ENCODE measurements at places on chromosomes 13 and 19.

- no peak for DNase-seq
Measured at GRCh38 chr19:56120002-56120370, 1.1 kb downstream of the ZNF787 start.

DNA sequence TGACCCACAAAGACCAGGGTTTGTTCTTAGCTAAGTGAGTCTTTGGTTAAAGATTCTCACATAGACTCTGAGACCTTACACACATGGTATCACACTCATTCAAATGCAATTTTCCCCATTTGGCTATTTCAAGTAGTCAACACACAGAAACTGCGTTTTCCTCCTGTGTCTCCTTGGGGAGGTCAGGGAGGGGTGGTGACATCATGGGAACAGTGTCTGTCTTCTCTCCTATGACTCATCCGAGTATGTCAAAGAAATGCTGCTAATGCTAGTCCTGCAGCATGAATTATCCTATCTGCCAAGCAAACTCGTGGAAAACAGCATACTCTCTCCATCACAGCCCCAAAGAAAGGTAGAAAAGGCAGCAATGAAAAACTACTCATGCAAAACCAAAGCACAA, 100.2 kb downstream of the ENOX1 start:
- no peak for DNase-seq

GRCh38 chr19:9205501-9206113, 13.8 kb downstream of the OR7D4 start:
- peak; percentile 53 for DNase-seq

DNA sequence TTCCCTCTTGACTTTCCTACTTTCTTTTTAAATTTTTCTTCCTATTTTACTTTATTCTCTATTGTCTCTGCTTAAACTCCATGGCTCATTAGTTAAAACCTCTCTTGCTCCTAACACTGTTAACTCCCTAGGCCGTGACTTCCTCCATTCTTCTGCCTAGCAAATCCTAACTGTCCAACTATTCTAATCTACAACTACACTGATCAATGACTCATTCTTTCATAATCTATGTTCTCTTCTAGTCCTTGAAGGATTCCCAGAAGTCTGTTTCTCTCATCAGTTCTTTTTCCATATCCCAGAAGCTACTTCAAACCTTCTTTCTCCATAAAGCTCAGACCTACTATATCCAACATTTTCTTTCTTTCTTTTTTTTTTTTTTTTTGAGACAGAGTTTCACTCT, 66.9 kb downstream of the MICU2 start:
- no peak for DNase-seq

GRCh38 chr19:45217193-45217956, 27.8 kb downstream of the EXOC3L2 start:
- DNase-seq, result no peak

- peak; percentile 21 for DNase-seq
Measured at GRCh38 chr19:42076380-42076944, 496 bp downstream of the ZNF574 start.

DNA sequence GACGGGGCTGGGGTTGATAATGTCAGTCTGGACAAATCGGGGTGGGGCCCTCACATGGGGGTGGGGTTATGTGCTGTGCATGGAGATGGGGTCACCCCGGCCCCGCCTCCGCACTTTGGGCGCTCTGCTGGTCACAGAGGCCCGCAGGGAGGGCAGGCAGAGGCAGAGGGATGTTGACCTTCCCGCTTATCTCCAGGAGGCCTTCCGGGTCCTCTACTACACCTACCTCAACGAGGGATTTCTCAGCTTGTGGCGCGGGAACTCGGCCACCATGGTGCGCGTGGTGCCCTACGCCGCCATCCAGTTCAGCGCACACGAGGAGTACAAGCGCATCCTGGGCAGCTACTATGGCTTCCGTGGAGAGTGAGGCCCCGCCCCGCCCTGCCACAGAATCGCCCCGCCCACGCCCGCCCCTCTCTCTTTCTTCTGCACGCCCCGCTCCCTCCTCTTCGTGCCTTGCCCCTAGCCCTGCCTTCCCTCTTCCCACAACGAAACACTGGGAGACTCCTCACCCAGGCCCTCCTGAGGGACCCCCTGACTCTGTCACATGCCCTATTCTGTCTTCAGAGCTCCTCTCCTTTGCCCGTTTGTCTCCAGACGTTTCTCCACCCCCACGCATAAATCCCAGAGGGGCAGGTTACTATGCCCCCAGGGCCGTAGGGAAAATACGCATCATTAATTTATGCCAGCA, 32.8 kb downstream of the TMEM161A start:
- no peak for DNase-seq

Measured in activated CD8-positive, alpha-beta memory T cell treated with anti-CD3 and anti-CD28 coated beads for 1 hour (primary cell).